ENCODE measurements at places on chromosomes 1 and 21.
A peak's percentile ranks its signal among the peaks of the same experiment; 100 is the strongest.

DNA sequence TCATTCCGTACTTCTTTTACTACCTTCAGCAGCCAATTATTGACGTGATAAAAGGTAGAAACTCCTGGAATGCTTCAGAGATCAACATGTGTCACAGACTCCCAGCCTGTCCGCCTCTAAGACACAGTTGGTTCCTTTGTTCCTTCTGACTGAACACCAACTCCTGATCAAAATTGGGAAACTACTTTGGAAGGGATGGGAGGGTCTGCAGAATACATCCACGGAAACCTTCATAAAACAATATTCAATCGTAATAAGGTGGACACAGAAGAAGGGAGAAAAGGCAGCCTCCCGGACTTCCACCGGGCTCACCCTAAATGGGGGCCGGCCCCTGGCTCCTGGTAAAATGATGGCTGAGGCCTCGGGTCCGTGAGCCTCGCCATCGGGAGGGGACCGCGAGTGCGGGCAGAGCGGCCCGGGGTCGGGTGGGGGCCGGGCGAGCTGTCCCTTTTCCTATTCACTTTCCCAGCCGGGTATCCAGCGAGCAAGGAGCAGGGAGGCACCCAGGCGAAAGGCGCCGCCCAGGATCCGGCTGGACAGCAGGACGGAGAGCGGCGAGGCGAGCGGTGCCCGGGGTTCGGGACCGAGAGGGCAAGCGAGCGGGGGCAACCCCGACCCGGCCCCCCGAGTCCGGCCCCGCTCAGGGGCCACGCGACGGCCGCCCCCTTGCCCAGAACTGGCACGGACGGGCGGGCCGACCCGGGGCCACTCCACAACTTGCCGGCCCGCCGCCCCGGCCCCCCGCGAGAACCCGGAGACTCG is 805 bp downstream of the NRIP1 start:
- H3K27me3 ChIP-seq: no peaks in the 10 kb centered on the region
- H3K4me1 ChIP-seq: peaks cover under 1% of the 10 kb centered on the region
- peak overlapping the region; percentile 98 for H3K4me3 ChIP-seq
- peak overlapping the region; percentile 97 for H3K27ac ChIP-seq

DNA sequence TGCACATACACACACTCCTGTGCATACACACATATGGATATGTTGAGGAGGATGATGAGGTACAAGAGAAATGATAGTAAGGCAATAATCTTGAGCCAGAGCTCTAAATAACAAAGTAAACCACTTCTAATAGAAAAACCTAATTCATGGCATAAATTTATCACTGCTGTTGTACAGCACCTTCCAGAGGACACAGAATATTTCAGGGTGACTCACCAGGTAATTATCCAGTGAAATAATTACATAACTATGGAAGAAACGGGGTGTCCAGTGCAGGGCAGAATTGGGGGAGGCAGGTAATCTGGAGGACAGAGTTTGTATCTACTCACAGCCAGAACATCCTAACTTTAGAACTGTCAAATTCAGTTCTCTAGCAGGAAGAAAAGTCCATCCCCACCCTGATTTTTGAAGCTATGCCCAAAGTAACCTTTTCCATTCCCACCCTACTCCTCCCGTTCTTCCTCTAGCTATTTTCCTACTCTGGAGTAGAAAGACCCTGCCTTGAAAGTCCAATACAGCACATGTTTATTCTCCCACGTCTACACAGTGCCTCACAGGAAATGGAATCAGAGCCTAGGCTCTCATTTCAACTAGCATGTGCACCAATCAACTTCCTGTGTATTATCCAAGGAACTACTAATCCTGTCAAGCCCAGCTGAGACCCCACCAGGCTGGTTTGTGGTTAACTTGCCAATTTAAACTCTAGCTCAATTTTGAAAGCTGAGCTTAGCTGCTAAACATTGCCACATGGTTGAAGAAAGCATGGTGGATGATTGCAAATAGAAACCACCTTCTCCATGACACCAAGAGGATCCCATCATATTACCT is 96.6 kb downstream of the PTPN14 start:
- H3K27ac ChIP-seq: peak overlapping the region; percentile 48
- H3K27me3 ChIP-seq: no peaks in the 10 kb centered on the region
- H3K36me3 ChIP-seq: peaks cover 3% of the 10 kb centered on the region
- no peak overlapping the region for H3K4me3 ChIP-seq
- H3K4me1 ChIP-seq: peaks cover 17% of the 10 kb centered on the region

GRCh38 chr1:40404670-40405462 is 31.3 kb downstream of the SMAP2 start:
- no peaks in the 10 kb centered on the region for H3K4me1 ChIP-seq
- no peak overlapping the region for H3K27ac ChIP-seq
- H3K36me3 ChIP-seq: no peaks in the 10 kb centered on the region
- H3K4me3 ChIP-seq: no peak overlapping the region
- peak; percentile 8 for DNase-seq

DNA sequence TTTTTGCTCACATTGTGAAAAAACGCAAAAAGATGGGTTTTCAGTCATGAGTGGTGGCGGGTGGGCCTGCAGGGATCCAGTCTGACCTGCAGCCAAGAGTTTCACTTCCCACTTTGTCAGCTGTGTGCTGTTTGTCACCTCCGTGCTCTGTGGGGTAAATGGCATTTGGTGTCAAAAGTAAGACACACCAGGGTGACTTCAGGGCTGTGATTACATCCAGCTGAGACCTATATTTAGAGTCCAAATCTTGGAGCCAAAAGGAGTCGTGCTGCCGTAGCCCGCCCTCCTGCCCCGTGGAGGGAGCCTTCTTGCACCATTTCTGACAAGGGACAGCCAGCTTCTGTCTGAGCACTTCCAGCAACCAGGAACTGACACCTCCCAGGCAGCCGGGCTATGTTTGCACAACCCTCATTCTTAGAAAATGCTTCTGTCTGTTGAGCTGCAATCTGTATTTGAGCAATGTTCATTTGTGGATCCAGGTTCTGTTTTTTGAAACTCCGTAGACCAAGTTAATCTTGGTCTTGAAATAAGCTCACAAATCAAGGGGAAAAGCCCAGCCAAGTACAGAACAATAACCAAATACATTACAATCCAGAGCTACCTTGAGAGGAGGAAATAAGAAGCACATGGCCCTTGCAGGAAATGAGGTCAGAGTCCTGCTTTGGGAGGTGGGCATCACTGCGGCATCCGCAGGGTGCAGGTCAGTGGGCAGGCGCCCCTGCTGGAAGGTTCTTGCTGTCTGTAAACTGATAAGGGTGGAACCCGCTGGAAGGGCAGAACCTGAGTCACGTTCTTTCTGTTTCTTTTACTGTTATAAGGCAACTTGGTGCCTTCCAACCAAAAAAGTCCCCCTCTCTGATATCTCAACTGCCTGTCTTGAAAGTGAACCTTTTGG is 14.4 kb downstream of the ABCG1 start:
- H3K4me1 ChIP-seq: peaks cover 17% of the 10 kb centered on the region
- peak; percentile 88 for DNase-seq
- H3K4me3 ChIP-seq: no peak overlapping the region
- no peaks in the 10 kb centered on the region for H3K36me3 ChIP-seq
- no peaks in the 10 kb centered on the region for H3K27me3 ChIP-seq
- H3K27ac ChIP-seq: no peak overlapping the region

GRCh38 chr1:1914101-1914970 is 724 bp upstream of the CALML6 start:
- no peak overlapping the region for H3K4me3 ChIP-seq
- peaks cover 17% of the 10 kb centered on the region for H3K4me1 ChIP-seq
- DNase-seq: no peak
- H3K27ac ChIP-seq: no peak overlapping the region

DNA sequence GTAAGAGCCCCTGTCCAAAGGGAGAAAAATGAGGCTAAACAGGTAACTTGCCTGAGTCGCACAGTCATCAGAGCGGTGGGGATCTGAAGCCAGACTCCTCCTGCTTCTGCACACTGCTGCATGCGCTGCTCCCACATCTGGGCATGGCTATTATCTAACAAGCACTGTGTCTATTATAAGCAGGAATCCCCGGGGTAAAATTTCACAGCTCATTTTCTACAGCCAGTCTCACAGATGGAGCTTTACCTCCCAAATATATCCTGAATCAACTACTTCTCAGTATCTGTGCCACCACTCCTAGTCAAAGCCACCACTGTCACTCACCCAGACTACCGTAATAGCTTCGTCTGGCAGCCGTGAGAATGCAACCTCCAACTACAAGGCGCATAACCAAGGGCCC is 9.8 kb downstream of the MTOR start:
- no peak overlapping the region for H3K4me3 ChIP-seq
- no peak overlapping the region for H3K27ac ChIP-seq
- H3K36me3 ChIP-seq: peaks cover 55% of the 10 kb centered on the region
- H3K27me3 ChIP-seq: no peaks in the 10 kb centered on the region
- DNase-seq: no peak
- H3K4me1 ChIP-seq: no peaks in the 10 kb centered on the region

Data from trophoblast cell (in vitro differentiated cells and primary cell).